Activated naive CD4-positive, alpha-beta T cell treated with anti-CD3 and anti-CD28 coated beads, Interleukin-2, amount 50 U/mL, for 72 hours (primary cell): ENCODE measurements at places on chromosomes 5 and 9. TPM values are rescaled to one million over a fixed set of nuclear protein-coding genes. Genes with fewer than 3 reads are reported as not detected.

DNA sequence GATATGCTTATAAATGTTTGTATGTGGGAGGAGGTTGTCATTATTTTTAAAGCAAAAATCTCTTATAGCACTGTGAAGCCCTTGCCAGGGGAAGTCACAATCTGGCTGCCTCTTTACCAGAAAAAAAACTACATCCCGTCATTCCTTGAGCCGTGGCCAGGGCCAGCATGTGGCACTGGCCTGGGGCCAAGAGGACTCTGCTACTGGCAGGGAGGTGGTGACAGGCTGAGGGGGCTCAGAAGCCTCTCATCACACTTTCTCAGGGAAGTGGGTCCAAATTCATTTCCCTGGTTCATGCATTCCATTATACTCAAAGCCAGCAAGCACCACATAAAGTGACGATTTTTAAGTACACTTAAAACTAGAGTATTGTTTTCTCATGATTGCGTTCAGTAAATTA lies 457.3 kb downstream of the ZNF608 start:
- DNase-seq = no peak

DNA sequence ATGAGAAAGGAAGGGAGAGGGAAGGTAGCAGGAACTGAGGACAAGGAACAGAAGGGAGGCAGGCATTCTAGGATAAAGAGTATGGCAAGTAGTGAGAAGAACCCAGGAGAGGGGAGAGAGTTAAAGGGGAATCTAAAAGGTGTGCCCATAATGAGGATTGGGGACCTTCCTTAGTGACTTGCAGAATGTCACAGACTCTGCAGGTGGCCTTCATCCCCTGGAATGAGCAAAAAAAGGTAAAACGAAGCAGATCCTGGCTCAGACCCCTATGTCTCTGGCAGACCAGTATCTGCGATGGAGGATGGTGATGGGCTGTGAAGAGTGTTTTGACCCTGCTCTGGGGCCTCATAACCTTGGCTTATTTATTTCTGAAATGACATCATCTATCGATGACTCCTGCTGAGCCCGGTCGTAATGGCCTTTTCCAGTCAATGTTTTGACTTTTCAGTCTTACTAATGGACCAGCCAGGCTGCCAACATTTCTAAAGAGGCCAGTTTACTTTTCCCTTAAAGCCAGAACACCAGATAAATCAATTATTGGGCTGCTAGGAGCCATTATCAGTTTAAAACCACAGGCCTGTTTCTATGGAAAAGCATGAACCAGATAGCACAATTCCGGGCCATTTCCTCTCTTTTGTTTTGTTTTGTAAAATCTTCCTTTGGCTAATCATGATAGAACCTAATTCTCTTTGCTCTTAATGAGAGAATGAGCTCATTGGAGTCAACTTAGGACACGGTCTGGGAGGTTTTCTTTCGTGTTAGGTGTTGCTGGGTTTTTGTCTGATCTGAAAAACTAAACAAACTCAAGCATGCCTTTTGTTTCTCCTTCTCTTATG lies 3.1 kb downstream of the TMOD1 start:
- DNase-seq = no peak

NR2F1-AS1 gene
- not detected for total RNA-seq

DNA sequence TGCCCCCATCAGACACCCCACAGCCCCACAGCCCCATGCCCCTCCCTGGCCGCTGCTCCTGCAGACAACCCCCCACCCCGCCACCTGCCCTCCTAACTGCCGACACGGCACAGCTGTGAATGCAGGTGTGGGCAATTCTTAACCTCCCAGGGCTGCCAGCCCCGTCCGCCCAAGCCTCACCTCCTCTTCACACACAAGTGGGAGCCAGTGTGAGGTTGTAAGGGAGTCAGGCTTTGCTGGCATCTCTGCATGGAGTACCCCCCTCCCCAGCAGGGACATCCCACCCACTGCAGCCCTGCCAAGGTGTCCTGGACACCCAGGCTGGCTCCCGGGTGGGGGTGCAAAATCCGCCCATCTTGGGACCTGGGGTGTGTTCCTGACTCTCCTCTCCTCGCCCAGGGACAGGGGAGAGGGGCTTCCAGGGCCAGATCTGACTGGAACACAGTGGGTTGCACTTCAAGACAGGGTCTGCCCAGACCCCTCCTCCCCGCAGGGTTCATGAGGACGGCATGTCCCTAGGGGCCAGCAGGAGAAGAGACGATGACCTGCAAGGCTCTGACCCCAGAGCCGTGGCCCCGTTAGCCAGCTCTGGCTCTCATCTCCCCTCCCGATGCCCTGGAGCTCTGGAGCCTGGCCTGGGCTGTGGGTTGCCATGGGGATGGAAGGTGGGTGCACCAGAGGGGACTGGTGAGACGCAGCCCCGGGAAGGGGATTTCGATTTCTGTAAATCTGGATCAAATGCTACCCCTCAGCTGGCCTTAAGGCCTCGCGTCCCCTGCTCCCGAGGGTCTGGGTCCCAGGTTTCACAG lies 34.4 kb downstream of the SARDH start:
- DNase-seq = no peak

GRCh38 chr5:143713047-143714003 lies 98.6 kb upstream of the HMHB1 start:
- no peak for DNase-seq

DNA sequence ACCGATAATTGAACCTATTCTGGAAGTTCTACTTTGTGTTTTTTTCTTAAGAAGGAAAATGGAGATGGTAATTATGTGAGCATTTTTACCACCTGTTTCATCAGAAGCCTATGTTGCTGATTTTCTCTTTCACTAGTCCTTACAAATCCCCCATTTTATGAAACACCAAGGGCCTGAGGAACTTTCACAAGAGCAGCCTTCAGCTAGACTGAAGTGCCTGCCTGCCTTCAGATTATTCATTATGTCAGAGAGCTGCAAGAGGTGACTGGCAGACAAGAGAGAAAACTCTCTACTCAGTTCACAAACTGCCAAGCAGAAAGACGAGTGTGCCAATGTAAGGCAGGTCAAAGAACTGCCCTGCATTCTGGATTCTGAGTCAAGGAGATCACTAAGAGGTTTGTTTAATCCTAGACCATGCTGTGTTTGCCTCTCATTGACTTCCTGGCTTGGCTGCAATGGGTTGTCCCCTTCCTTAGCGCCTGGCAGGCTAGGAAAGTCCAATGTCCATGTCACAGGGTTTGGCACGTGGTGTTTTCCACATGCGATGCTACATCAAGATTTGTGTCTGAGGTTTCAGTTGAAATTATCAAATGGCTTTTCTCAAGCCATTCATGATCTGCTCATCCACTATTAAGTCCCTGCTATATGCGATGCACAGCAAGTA lies 143.3 kb downstream of the CDC42SE2 start:
- DNase-seq = no peak

KCNV2 gene
- not detected for total RNA-seq

SLC6A19 gene
- total RNA-seq = not detected

OR1L4 gene
- not detected for total RNA-seq

GRCh38 chr9:94928691-94929368 lies 202.3 kb downstream of the AOPEP start:
- no peak for DNase-seq

GRCh38 chr9:107243742-107244141 lies 39.3 kb upstream of the RAD23B start:
- DNase-seq = no peak

DNA sequence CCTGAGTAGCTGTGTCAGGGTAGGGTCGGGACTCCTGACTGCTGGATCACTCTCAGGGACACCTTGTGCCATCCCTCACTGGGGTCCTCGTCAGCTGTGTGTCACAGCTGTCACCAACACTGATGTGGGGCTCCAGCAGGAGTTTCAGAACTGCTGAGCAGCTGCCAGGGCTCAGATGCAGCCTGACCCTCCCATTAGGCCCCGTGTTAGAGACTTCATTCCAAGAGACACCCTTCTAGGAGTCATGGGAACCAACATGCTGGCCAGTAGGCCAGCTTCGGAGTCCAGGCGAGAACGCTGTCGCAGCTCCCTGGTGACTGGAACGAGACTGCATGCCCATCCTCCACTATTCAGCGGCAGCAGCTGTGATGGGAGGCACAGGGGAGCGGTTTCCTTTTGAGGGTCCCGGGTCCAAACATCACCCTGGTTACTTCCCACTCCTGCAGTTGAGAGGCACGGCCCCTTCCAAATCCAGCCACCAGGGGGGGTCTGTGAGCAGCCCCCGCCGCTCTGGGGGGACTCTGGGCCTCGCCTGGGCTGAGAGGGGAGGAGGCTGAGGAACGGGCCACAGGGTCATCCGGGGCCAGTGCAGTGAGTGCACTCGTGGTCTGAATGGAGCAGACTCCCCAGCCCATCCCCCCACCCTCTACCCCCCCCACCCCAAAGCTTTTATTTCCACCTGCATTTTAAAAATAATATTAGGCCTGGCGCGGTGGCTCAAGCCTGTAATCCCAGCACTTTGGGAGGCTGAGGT lies 12.6 kb upstream of the TCF7 start:
- DNase-seq = peak; percentile 87

GRCh38 chr5:142597546-142598337 lies 88.1 kb downstream of the FGF1 start:
- DNase-seq = no peak

GRCh38 chr5:62142351-62142750 lies 163.7 kb upstream of the KIF2A start:
- DNase-seq = no peak

GRCh38 chr5:132371603-132371994 lies 2.1 kb downstream of the SLC22A5 start:
- DNase-seq = no peak

DNA sequence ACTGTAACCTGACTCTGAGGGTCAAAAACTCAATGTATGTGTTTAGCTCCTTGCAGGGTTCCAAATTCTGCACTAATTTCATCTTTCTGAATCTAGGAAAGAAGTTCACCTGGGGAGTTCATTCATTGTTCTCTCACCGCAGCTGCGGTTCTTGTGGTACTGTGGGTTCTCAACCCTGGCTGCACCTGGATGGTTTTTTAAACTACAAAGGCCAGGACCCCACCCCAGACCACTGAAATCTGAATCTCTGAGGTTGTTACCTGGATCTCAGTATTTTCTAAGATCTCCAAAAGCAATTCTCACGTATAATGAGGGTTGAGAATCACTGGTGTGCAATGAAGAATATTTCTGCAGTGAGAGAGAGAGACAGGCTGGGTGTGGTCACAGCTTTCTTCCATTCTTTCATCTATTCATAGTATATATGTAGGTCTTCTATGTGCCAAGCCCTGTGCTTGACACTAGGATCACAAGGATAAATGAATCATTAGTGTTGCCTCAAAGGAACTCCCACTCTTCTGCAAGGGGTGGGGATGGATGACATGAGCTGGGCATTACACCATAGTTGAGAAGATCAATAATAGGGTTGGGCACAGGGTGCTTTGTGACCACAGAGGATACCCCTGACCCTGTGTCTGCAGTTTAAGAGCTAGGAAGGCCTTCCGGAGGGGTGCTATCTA lies 109.8 kb downstream of the GALNT10 start:
- DNase-seq = no peak

- DNase-seq = no peak
These were observed 46.7 kb upstream of the MACIR start for GRCh38 chr5:103211576-103212561.

DNA sequence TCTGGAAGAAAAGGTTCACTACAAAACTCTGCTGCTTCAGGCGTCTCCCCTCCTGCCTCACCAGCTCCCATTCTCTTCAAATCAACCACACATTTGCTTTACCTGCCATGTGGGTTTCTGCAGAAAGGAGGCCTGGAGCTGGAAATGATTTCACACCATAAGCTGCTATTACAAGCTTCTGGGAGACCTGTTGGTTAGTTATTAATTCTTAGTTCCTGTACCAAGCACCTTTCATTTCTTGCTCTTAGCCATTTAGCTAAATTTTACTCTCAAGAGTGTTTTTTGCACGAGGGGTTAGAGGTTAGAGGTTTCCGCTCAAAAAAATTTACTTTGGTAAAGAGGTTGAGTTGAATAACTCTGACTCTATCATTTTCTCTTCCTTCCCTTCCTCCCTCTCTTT lies 70.3 kb downstream of the MAP1B start:
- no peak for DNase-seq

- no peak for DNase-seq
These were observed 240.2 kb upstream of the BRINP1 start for GRCh38 chr9:119609277-119609971.

DNA sequence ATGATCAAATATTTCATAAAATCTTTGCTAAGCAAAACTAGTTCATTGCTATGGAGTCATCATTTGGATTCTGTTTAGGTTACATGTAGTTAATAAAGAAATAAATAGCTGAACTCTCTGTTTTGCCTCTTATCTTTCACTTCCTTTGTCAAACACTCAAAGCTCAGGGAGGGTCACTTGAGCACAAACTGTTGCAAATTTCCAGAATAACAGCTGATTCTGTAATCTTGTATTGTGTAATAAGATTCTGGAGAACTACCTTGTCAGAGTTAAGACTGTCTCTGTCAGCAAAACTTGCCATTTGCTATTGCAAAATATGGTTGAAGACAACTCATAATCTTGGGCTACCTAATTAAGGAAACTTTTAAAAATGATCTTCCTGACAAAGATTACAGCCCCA lies 182.0 kb upstream of the MOCS2 start:
- DNase-seq = no peak

CKMT2 gene
- total RNA-seq = not detected

ASB6 gene
- total RNA-seq = 17.6 TPM

COL27A1 gene
- 26.7 TPM for total RNA-seq

- no peak for DNase-seq
These were observed 576 bp downstream of the ALDOB start for GRCh38 chr9:101434998-101435397.

PCDHGA12 gene
- 0.10 TPM for total RNA-seq

DNA sequence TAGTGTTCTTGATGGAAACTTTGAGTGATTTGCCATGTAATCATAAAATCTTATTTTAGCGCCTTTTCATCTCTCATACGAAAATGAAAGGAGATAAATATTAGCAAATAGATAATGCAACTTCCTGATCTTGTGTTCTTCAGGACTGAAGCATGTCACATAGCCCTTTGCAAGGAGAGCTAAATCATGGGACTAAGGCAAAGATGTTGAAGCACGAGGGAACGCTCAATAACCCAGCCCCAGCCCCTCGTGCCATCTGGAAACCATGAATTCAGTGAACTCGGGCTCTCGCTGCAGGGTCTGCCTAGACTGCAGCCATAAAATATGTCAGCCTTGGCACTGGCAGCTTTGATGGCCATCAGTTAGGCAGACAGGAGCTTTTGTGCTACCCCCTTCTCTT lies 58.2 kb downstream of the F2RL2 start:
- DNase-seq = no peak

MSX2 gene
- not detected for total RNA-seq

GRCh38 chr9:137984520-137985257 lies 107.1 kb downstream of the CACNA1B start:
- no peak for DNase-seq

EDIL3 gene
- not detected for total RNA-seq

- no peak for DNase-seq
These were observed 221.3 kb upstream of the TAS2R1 start for GRCh38 chr5:9851458-9851857.

DNA sequence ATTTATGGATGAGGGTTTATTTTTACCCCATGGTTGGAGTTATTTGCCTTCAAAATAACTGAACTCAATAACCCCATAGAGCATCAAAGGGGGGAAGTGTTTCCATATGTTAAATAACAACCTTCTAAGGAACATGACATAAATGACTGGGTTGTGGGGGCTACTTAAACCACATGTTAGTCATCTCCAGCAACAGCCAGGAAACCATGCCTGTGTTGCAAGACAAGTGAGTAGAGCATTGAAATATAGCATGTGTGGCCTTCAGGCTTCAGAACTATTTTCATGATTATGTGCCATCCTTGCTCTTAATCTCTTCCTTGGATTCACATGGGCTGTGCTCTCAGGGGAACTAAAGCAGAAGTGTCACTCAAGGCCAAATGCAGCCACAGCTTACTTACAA lies 431.2 kb downstream of the AGTPBP1 start:
- DNase-seq = no peak

- DNase-seq = no peak
These were observed 43.2 kb upstream of the UGCG start for GRCh38 chr9:111853450-111853827.

- no peak for DNase-seq
These were observed 10.3 kb upstream of the BRD3OS start for GRCh38 chr9:134014946-134015345.
